ENCODE measurements at places on chromosomes 16 and 17.
A peak's percentile ranks its signal among the peaks of the same experiment; 100 is the strongest.

- DNase-seq, result no peak
Measured at GRCh38 chr17:40312131-40312731, 3.3 kb downstream of the RARA start.

DNA sequence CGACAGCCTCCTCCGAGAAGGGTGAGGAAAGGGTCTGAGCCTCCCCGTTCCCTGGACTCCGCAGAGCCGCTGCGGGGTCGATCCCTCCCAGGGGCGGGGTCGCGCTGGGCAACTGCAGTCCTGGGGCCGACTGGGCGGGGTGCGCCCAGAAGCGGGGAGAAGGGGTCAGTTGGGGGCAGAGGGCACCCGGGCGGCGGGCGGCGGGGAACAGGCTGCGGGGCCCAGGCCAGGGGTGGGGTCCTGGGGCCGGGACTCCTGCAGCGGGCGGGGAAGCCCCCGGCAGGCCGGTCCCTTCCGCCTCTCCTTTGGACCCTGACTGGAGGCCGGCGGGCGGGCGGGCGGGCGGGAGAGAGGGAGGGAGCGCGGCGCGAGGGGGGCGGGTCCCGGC, 352 bp downstream of the GGNBP2 start:
- DNase-seq, result no peak

- no peak for DNase-seq
Measured at GRCh38 chr17:14112407-14112806, 43.1 kb downstream of the COX10 start.

GRCh38 chr16:57042157-57043111, 49.9 kb upstream of the CPNE2 start:
- DNase-seq, result peak; percentile 78

GRCh38 chr17:42394838-42395237, 6.6 kb upstream of the STAT3 start:
- DNase-seq, result no peak

- DNase-seq, result no peak
Measured at GRCh38 chr17:81328489-81328888, 33.4 kb upstream of the SLC38A10 start.

- DNase-seq, result no peak
Measured at GRCh38 chr17:67050471-67051154, 6.3 kb downstream of the CACNG1 start.

DNA sequence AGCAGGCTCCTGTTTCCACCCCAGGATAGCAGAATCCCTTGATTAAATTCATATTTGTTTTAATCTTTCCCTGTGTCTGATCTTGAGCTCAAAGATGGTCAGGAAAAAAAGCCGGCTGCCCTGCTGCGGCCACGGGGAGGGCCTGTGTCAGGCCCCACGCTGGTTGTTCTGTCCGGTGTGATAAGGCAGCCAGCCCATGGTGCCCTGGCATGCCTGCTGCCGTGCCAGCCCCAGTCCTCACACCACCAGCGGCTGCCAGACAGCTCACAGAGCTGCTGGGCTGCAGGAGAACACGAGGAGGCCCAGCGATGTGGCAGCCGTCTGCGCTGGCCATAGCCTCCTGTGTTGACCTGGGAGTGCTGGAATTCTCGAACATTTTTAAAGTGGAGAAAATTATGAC, 34.7 kb upstream of the BRD7 start:
- no peak for DNase-seq
